ENCODE measurements at places on chromosomes 7 and 10.

DNA sequence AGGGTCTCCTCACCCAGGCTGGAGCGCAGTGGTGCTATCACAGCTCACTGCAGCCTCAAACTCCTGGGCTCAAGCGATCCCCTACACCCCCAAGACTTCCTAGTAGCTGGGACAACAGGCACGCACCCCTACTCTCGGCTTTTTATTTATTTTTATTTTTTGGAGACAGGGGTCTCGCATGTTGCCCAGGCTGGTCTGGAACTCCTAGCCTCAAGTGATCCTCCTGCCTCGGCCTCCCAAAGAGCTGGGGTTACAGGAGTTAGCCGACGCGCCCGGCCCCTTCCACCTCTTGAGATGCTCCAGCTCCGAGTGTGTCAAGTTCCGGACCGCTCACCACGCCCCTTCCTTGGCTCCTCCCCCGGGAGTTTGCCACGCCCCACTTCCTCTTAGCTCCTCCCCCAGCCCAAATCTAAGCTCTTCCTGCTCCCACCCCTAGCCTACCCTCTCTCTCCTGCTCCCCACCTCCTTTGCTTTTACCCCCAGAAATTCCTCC, 6.3 kb downstream of the NAT16 start:
- DNase-seq = no peak

DNA sequence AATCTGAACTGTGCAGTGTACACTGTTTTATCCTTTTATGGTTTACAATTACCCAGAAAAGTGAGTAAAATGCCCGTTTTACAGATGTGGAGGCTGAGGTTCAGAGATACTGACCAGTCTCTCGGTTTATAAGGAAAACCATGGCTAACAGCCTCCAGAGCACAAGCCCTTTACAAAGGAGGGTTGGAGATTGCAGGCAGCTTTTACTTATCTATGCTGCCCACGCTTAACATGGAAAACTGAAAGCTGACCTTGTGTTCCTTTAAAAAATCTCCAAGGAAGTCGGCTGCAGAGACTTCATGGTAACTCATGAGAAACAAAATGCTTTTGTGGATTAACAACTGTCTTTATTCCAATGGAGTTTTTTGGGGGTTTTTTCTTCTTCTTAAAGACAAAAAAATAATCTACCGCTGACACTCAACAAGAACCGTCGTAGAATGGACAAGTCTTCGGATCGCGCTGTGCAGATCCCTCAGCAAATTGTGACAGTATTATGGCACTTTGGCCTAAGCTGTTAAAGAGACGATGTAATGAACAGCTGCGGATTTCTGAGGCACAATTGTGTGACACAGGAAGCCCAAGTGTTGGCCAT, 654 bp upstream of the SLF2 start:
- no peak for DNase-seq

GRCh38 chr7:1176891-1177373, 16.9 kb upstream of the ZFAND2A start:
- no peak for DNase-seq

- DNase-seq = no peak
Measured at GRCh38 chr7:16847381-16847860, 34.4 kb downstream of the AGR3 start.

DNA sequence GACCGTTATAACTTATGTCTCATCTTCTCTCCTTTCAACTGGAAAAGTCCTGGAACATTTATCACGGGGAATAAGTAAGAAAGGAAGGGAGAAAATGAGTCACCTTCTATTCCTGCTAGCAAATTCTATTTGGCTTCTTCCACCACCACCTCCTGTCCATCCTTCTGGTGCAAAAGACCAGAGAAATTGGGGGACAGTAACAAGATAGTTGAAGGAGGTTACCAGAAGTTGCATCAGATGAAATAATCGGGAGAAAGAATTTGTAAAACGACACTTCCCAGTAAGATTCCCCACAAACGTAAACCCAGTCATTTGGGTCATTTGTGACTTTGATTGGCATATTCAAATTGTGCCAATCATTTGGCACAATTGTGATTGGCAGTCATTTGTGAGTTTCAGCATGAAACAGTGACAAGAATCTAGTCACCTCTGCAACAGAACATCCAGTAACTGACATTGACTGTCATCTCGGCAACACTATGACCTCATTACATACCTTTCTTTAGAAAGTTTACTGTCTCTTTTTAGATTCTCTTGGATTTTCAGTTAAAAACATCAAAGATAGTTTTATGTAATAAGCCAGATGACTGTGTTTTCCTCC, 51.3 kb upstream of the PIK3CG start:
- no peak for DNase-seq

DNA sequence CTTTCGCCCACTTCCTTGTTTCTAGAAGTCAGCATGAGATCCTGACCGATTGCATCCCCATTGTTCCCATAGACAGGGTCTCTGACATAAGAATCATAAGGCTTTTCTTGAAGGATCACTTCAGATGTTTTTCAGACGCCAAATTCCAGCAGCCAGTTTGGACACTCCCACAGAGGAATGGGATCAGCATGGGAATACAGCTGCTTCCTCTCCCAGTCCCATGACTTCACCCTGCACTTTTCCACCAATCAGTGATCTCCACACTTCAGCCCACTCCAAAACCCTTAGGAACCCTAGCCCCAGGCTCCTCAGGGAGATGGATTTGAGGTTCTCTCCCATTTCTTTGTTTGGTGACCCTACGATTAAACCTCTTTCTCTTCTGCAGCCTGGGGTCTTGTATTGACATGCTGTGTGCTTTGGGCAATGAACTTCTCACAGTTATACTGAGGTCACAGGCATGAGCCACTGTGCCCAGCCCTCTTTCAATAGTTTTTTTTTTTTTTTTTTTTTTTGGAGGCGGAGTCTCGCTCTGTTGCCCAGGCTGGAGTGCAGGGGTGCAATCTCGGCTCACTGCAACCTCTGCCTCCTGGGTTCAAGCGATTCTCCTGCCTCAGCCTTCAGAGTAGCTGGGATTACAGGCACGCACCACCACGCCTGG, 52.8 kb upstream of the CHST3 start:
- no peak for DNase-seq

- no peak for DNase-seq
Measured at GRCh38 chr7:105638902-105639495, 57.7 kb upstream of the EFCAB10 start.

- no peak for DNase-seq
Measured at GRCh38 chr7:118288098-118288497, 63.6 kb downstream of the ANKRD7 start.

DNA sequence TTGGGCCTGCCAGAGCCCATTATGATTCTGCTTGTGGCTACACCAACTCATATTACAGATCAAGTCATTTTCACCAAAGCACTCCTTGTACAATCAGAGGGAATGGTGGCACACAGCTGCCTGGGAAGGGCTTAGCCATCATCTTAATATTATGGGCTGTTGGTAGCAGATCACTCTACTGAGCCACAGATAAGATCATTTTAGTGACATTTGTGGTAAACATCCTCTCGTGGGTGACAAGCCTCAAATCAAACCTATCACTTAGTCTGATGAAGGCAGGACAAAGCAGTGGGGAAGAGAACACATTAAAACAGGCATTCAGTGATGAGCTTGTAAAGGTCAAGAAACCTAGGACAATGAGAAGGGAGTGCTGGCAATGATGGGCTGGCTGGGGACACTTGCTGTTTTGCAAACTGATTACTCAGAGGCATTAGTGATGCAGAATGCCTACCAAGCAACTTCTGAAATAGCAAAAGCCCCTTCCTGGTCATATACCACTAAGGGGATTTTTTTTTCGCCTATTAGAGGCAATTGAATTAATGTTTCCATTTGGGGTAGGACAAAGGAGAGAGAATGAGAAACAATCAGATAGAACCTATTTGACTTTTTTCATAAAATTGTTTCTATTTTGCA, 137.5 kb upstream of the WDR11 start:
- DNase-seq = no peak

- DNase-seq = no peak
Measured at GRCh38 chr7:33903791-33904680, 1.3 kb upstream of the BMPER start.
